ENCODE measurements at places on chromosomes 3 and 15.
A peak's percentile ranks its signal among the peaks of the same experiment; 100 is the strongest.

GRCh38 chr3:47000198-47000815, 20.8 kb downstream of the NBEAL2 start:
- no peak for DNase-seq

DNA sequence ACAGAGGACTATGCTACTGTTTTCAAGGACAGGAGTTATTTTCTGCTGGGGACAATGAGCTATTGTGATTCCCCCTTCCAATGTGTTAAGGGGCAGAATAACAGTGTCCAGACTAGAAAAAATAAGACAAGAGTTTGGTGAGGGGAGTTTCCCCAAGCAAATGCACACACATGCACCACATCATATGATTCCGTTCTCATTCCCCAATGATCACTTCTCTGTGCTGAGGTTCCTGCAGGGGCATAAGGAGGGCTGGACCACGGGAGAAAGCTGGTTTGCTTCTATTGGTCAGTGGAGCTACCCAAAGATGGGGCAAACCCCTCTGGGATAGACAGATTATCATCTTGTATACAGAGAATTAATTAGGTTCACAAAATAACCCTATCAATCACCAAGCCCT, 80.6 kb downstream of the RBPMS2 start:
- DNase-seq: no peak

- no peak for DNase-seq
These were observed 205.6 kb downstream of the NECTIN3 start for GRCh38 chr3:111277226-111277625.

- DNase-seq: no peak
These were observed 332.3 kb downstream of the SHQ1 start for GRCh38 chr3:72515941-72516340.

GRCh38 chr3:146160321-146160963, 542 bp downstream of the PLOD2 start:
- DNase-seq: no peak

- no peak for DNase-seq
These were observed 136.4 kb downstream of the B3GALNT1 start for GRCh38 chr3:160968761-160969160.

DNA sequence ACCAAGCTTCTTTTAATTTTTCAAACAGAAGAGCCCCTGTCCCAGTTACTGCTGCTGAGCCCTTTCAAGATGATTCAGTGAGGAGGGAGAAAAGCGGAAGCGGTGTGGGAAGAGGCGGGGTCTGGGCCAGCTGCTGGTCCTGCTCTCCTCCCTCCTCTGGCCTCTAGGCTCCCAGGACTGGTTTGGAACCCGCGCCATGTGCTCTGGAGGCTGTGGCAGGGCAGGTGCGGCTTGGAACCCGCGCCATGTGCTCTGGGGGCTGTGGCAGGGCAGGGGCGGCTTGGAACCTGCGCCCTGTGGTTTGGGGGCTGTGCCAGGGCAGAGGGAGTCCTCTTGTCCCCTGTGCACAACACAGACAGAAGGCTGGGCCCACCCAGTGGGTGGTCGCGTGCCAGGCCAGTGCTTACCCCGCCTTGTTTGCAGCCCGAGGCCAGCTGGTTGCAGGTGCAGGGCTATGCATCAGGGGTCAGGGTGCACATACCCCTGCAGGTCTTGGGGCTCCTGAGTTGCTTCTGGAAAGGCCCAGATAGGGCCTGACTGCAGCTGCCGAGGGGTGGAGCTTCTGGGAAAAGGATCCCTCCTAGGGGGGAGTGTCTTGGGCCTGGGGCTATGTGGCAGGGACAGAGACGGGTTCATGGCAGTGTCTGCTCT, 12.2 kb downstream of the ALG1L2 start:
- no peak for DNase-seq

DNA sequence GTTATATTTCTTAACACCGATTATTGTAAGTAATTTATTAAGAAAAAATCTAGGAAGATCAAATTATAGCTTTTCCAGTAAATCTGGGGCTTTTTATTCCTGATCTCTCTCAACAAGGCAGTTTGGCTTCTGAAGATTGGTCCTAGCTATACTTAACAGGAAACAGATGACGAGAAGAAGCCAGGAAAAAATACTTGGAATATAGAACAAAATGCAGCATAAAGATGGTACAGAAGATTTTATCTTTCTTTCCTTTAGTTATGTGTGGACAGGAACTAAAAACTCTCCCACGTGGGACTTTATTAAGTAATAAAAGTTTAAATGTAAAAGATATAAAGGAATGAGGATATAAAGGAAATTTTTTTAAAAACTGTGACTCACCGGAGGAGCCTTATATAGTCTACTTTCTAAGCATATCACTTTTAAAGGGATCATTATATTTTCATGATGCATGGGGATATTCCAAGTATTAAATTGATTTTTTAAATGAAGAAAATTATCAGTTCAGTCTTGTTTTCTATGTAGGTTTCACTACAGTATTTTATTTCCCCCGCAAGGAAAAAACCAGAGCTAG, 8.2 kb downstream of the B3GNT5 start:
- DNase-seq: no peak

- no peak for DNase-seq
These were observed 13.2 kb downstream of the TKT start for GRCh38 chr3:53242642-53243041.

DNA sequence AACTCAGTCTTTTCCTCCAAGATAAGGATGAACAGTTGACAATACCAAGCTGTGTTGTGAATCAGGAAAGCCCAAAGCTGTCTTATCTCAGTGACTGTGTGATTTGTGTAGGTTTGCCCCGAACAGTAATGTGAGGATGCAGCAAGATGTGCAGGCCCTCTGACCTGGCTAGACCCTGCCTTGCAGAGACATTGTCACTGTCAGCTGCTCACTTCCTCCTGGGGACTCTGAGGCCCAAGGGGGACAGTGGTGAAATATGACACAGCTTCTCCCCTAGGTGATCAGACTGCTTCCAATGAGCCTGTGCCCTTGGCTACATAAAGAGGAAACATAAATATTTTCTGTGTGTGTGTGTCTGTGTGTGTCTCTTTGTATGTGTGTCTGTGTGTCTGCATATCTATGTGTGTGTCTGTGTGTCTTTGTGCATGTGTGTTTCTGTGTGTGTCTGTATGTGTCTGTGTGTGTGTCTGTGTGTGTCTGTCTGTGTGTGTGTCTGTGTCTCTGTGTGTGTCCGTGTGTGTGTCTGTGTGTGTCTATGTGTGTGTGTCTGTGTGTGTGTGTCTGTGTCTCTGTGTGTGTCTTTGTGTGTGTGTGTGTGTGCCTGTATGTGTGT, 21.7 kb downstream of the LRRK1 start:
- no peak for DNase-seq

GRCh38 chr3:119316313-119316670, 22.1 kb downstream of the ARHGAP31 start:
- no peak for DNase-seq

DNA sequence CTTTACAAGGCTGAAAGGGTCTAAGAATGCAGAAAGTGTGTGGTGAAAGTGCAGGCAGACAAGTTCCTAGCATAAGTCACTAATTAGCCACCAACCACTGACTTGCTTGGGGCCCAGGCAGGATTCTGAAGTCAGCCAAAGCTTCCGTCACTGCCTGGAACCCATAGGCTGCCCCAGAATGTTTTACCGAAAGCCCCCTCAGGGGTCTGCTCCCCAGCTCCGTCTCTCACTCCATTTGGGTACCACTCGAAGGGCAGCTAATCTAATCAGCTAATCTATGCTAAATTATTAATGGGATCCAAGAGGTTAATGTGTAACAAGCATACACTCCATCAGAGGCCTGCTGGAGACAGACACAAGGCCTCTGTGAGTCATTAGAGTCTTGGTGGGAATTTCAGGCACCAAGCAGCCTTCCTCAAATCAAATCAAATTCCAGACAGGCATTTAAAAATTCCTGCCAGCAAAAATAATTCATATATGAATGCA, 13.2 kb downstream of the ADAMTS9 start:
- DNase-seq: no peak

DNA sequence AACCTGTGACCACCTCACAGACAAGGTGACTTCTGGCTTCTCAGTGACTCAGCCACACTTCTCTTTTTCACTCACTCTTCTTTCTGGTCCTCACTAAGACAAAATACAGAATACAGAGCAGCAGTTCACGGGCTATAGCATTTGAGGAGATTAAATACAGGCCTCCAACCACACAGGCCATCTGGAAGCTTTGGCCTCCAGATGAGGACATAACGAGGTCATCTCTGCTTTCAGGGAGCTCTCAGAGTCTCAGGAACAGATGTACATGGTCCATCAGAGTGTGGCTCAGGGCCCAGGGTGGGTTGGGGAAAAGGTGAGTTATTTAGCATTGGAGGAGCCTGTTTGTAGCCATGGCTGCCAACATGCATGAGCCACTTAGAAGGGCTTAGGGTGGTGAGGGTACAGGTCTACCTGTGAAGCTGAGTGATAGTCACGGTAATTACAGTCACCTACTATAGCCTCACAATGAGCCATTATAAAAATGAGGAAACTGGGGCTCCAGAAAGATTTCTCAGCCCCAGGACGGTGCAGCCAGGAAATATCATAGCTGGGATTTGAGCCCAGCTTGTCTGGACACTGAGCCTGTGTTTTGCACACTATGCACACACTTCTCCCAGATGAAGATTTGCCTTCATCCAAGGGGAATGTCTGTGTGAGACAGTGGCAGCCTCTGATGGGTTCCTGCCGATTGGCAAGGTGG, 159.8 kb upstream of the CTDSPL start:
- DNase-seq: no peak

DNA sequence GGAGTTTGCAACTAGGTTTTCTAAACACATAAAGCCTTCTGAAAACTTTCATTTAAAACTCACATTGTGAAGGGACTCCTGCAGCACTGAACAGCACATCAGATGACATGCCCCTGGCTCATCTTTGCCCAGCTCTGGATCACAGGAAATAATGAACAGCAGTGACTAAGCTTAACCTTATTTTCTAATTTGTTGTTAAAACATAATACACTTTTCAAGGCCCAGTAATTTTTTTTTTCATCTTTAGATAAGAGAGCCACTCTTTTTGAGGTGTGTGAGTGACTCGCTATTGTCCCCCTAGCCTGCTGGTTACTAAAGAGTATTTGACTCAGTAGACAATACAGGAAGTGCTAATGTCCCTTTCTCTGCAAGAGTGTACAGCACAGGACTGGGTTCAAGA, 204.0 kb downstream of the OSBPL10 start:
- DNase-seq: no peak

GRCh38 chr3:11671648-11672100, 28.0 kb upstream of the VGLL4 start:
- no peak for DNase-seq

DNA sequence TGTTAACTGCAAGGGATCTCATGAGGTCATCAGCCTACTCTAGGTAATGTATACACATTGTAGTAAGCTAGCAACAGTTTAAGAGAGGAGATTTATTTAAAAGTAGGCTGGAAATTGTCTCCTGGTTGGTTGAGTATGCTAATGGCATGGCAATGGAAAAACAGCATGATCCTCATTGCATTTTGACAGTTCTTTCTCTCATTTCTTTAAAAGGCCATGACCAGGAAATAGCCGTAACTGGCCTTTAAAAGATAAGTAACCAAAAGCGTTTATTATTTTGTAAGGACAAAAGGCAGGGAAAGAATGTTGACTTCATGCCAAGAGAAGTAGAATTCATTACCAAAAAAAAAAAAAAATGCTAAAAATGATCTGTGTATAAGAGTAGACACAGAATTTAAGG, 310.3 kb downstream of the FGF12 start:
- no peak for DNase-seq

DNA sequence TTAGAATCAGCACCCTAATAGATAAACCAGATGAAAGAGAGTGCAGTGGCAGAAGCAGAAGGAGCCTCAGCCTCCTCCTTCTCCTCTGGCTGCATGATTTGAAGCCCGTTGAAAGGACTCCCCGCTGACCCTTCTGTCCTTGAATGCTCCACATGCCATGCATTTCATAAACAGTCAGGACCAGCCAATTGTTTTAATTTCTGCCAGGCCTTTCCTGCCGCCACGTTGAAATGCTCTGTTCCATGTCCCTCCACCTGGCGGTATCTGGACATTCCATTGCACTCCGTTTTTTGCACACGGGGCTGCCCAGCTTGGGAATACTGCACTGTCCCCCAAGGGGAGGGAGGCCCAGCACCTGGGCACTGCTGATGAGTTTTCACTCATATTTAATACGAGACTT, 35.2 kb upstream of the GLCE start:
- DNase-seq: no peak

DNA sequence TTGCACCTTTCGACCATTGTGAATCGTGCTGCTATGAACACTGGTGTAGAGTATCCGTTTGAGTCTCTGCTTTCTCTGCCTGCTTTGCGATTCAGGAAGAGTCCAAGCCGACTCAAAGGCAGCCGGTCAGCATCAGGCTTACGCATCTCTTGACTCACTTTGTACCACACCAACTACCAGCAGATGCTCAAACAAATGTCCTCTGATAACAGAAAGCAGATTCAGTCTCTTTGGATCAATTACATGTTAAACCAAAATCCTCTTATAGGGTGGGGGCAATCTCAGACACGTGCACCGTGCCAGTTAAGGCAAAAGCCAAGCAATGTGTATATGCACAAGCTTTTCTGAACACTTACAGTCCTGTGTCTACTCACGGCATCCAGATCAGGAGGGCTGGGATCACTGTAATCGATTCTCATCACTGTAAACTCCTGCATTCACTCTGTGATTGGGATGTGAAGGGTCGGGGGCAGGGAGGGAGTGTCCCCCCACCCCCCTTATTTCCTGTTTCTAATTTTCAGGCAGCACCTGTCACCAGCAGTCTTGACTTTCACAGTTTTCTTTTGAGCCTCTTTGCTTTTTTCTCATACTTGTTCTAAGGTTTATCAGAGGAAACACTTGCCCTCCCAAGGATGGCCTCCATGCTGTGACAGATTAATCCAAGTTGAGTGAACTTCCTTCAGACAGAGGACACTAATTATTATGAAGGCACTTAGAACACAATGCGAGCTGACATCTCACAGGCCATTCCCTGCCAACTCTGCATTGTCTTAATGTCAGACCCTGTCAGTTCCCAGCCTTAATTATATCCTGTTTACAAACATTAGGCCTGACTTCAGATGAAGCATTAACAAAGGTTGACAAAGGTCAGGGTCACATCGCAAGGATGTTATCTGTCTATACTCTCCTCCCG, 153.5 kb downstream of the MECOM start:
- DNase-seq: no peak

- peak; percentile 28 for DNase-seq
These were observed 775 bp upstream of the CCDC39 start for GRCh38 chr3:180680097-180680430.

GRCh38 chr15:71874245-71874644, 63.9 kb downstream of the NR2E3 start:
- DNase-seq: no peak

DNA sequence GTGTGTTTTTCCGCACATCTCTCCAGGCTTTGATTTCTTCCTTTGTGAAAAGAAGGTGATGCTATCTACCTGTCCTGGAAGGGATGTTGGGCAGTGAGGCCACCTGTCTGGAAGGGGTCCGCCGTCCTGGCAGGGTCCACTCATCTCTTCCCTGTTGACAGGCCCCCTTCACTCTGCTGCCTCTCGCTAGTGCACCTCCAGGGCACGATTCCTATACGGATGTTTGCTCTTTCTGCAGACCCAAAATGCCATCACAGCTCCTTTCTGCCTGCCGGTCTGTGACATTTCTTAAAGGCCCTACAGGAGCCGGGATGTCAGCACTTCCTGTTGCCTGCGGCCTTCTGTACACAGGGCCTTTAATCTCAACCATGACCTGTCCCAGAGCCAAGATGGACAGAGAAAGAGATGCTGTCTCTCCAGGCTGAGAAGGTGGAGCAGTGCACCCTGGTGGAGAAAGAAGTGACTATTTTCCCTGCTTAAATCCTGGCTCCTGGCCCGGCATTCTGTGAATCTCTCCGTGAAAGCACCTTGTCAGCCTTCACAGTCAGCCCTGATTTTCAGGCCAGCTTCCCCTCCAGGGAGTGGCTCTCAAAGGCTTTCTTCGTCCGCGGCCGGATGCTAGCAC, 7.4 kb downstream of the FAM3D start:
- DNase-seq: no peak

Data from NCI-H510A (cell line).